HS-27A (cell line): ENCODE measurements at places on chromosomes 7 and 10.

- DNase-seq, result peak; percentile 69
Observed at GRCh38 chr10:61760943-61761824, 98.5 kb downstream of the CABCOCO1 start.

- DNase-seq, result no peak
Observed at GRCh38 chr10:100020142-100020885, 10.6 kb upstream of the DNMBP start.

- peak; percentile 1 for DNase-seq
Observed at GRCh38 chr7:95545007-95545615, 51.2 kb downstream of the PDK4 start.

- DNase-seq, result no peak
Observed at GRCh38 chr7:74003621-74004020, 24.4 kb upstream of the ELN start.

GRCh38 chr7:1843271-1843861 is 173.3 kb downstream of the ELFN1 start:
- DNase-seq, result no peak

DNA sequence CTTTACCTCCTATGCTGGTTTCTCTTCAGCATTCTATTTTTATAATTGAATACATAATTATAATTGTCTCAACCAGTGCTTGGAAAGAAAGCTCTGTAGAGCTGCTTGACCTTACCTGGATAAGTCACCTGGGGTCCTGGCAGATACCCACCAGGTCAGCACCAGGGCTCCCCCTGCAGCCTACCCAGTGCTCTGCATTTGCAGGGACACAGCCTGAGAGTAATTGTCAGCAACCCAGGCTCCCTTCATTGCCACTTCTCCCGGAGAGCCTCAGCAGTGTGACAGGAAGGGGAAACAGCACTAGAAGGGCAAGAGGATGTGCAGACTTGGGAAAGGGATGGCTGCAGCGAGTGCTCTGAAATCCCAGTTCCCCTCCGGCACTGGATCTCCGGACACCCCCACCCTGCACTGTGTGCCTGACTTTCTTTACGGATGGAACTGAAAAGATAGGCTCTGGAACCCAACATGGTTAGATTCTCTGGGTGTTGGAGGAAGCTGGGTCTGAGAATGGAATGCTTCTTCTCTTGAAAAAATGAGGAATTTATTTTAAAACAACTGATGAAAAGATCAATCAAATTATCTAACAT is 11.4 kb upstream of the PAX4 start:
- no peak for DNase-seq

GRCh38 chr7:71414490-71414889 is 282.5 kb downstream of the GALNT17 start:
- no peak for DNase-seq

DNA sequence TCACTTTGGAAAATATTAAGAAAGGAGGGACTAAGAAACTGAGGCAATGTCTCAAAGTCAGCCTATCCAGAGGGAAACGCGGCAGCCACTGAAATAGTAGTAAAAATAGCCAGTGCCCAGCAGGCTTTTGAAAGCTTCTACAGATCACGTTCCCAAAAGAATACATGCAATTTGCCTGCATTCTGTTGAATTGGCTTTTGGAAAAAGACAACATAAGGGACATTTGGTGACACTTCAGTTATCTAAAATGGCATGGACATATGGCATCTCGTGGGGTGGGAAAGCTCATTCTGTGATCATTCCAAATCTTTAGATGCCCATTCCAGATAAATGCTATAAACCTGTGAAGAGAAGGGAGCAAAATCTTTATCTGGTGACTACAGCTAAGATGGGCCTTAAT is 82.8 kb upstream of the PDE1C start:
- DNase-seq, result no peak

GRCh38 chr7:146960773-146961391 is 844.3 kb downstream of the CNTNAP2 start:
- DNase-seq, result no peak

- DNase-seq, result no peak
Observed at GRCh38 chr7:28550580-28551186, 138.4 kb downstream of the CREB5 start.

DNA sequence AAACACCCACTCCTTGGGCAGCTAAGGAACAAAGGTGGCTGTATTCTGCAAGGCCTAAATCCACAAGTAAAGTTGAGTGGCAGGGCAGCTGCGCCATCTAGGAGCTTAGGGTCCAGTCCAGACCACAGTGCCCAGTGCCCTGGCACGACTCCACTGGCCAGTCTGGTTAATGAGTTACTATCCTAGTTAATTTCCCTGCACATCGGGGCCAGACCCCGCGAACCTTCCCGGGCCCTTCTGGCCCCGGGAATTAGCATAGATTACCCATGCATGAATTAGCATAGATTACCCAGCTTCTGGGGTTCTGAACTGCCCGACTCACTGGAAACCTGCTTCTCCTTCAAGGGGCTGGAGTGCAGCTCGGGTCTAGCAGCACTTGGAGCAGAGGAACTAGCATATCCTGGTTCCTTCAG is 3.2 kb upstream of the EMX2 start:
- no peak for DNase-seq

DNA sequence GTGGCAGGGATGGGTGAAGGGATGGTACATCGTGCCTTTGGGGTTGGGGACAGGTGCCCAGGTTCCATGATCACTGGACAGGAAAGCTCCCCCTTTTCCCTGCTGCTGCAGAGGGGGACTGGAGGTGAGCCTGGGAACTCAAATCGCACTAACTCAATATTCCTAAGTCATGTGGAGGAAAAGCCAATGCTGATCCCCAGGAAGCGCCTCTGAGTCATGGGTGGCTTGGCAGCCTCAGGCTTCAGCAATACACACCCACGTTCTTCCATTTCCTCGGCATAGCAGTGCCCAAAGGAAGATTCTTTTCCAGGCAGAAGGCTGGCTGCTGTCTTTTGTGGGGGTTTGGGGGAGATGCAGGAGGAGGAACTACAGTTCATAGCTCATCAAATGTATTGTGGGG is 165.8 kb downstream of the CCDC3 start:
- DNase-seq, result no peak

DNA sequence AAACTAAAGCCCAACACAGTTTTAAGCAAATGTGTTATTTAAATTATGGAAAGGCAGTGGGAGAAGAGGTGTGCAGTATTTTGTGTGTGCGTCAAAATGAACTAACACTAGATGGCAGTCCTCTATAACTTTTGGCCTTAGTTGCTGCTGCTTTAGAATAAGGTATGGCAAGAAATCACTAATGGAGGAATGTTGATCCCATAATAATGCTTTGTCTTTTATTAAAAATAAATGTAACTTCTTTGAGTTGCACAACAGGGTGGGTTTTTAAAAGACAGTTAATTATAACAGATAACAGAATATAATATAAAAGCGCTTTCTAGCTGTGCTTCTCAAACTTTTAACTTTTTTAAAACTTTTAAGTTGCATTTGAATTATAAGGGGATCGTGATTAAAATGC is 56.4 kb downstream of the BBS9 start:
- DNase-seq, result peak; percentile 14

- no peak for DNase-seq
Observed at GRCh38 chr7:105672801-105673200, 91.5 kb upstream of the EFCAB10 start.

- no peak for DNase-seq
Observed at GRCh38 chr10:63137306-63137705, 4.2 kb downstream of the NRBF2 start.

GRCh38 chr10:80144696-80145131 is 12.2 kb downstream of the PLAC9 start:
- no peak for DNase-seq

DNA sequence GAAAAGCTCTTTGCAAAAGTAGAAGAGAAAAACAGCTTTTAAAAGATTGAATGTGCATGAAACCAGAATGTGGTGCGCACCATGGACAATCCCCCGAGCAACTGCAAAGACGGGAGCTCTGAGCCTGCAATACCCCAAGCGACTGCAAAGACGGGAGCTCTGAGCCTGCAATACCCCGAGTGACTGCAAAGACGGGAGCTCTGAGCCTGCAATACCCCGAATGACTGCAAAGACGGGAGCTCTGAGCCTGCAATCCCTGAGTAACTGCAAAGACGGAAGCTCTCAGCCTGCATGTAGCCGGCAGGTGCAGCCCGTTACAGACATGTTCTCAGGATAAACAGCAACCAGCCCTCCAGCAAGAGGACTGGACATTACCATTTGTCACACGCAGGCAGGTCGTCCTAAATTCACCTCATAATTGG is 6.2 kb downstream of the ZNF775 start:
- no peak for DNase-seq

GRCh38 chr7:55304018-55304762 is 60.9 kb upstream of the LANCL2 start:
- no peak for DNase-seq

DNA sequence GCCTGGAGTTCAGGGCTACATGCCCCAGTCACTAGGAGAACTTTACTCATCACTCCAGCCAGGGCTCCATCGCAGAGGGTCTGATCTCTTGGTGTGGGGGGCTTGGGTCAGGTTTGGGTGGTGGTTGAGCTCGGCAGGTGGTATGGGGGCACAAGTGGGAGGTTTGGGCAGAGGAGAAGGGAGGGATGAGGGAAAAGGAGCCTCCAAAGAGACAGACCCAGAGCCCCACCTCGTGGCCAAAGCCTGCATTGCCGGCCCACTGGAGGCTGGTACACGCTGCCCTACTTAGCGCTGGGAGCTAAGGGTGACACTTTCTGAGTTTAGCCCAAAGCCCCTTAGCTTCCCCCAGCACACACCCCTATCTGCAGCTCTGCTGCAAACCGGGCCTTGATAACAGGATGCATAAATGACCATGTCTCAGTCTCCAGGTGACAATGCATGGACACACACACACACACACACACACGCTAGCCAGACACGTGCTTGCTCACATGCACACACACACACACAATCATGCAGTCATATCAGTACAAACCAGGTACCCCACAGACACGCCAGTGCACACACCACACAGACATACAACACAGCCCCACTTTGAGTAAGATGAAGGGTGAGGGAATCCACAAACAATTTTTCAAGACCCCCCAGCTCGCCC is 14.7 kb downstream of the LZTS2 start:
- DNase-seq, result no peak

DNA sequence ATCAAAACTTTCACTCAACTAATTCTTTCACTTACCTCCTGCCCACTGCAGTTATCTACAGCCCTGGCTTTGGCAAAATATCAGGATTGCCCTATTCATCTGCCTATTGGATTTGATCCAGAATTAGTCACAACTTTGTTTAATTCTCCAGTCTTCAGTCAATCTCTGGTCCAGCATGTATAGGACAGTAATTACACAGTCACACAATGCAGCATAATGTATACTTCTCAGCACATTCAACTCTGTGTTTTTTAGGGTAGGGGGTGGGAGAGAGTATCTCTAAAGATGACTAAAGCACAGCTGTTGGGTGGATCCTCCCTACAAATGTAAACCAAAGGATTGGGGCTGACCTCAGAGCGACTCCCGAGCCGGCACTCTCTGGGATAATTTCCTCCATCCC is 17.7 kb upstream of the NRP1 start:
- no peak for DNase-seq

- no peak for DNase-seq
Observed at GRCh38 chr7:102287111-102287980, 678 bp downstream of the SH2B2 start.

DNA sequence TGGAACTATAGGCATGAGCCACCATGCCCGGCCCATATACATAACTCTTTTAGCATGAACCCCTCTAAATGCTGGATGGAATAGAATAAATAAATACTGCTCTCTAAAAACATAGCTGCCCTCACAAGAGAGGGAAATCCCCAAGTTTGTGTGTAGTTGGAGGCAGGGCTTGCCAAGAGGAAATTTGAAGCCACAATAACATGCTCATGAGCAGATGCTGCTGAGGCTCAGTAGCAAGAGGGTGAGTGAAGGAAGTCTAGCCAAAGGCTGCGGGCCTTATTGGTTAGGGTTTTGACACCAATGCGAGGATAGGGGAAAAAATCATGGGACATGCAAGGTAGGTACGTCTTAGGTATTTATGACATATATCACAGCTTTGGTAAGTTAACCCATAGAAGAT is 17.3 kb downstream of the TPK1 start:
- DNase-seq, result no peak

- DNase-seq, result no peak
Observed at GRCh38 chr7:114158275-114158674, 239.5 kb upstream of the PPP1R3A start.
